Testis (tissue), 5 donors: ENCODE measurements at places on chromosomes 4 and X. TPM values are rescaled to one million over a fixed set of nuclear protein-coding genes. Genes with fewer than 3 reads are reported as not detected.

MSX1 gene
- total RNA-seq, result 0.99 TPM

SNCA gene
- 2.0 TPM for total RNA-seq

NKX1-1 gene
- total RNA-seq, result 0.47 TPM

NR0B1 gene
- total RNA-seq, result 81.5 TPM

DNA sequence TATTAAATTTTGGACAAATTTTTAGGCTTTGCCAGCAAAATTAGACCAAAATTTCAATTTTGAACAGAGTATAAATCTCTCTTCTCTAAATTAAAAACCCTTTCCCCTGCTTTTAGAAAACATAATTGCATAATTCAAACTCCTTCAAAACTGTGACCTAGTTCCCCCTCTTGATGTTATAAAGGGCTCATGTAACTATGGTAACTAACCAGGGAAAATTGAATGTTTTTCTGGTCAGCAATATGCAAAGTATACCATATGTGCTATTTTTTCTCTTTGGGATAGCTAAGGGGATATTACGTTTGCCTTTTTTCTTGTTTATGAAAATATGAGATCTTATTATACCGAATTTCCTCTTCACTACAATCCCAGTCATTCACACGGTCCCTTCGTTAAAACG lies 5.1 kb upstream of the ING2 start:
- H3K4me1 ChIP-seq, result no peaks in the 10 kb centered on the region
- no peak overlapping the region for H3K27ac ChIP-seq
- no peak overlapping the region for H3K4me3 ChIP-seq
- no peaks in the 10 kb centered on the region for H3K27me3 ChIP-seq
- H3K36me3 ChIP-seq, result no peaks in the 10 kb centered on the region

- no peaks in the 10 kb centered on the region for H3K4me1 ChIP-seq
- DNase-seq, result no peak
- no peak overlapping the region for H3K27ac ChIP-seq
- H3K27me3 ChIP-seq, result no peaks in the 10 kb centered on the region
- H3K36me3 ChIP-seq, result no peaks in the 10 kb centered on the region
Measured at GRCh38 chrX:42946544-42947194, 168.7 kb upstream of the PPP1R2C start.

- no peak within 1 kb of the TSS for H3K27ac ChIP-seq
- H3K27me3 ChIP-seq, result no peaks in the 10 kb centered on the region
- no peaks in the 10 kb centered on the region for H3K36me3 ChIP-seq
Measured at GRCh38 chrX:66638591-66639500, at the start of gene EDA2R. Gene EDA2R (minus strand): TSS chrX:66639078. CDS start chrX:66616020, 23,058 bp downstream.

DNA sequence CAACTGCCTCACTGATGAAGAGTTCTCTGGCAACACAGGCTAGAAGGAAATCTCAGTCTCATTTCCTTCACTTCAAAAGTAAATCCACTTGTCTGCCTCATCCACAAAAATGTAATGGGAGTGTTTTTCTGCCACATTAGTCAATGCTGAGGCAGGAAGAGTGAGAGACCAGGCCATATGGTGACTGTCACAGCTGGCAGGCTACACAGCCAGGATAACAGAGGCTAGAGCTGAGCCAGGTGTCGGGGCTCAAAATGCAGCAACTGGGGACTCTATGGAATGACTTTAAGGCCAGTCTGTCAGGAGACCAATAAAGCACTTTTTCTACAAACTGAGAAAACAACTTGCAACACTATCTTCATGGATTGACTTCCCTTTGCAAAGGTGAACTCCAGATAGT lies 204.2 kb downstream of the GPC3 start:
- H3K4me3 ChIP-seq, result no peak overlapping the region
- H3K27ac ChIP-seq, result no peak overlapping the region
- no peaks in the 10 kb centered on the region for H3K36me3 ChIP-seq
- H3K27me3 ChIP-seq, result no peaks in the 10 kb centered on the region

GRCh38 chrX:46340696-46341095 lies 204.5 kb downstream of the ZNF674 start:
- H3K27ac ChIP-seq, result no peak overlapping the region
- H3K27me3 ChIP-seq, result no peaks in the 10 kb centered on the region
- H3K4me1 ChIP-seq, result no peaks in the 10 kb centered on the region

DNA sequence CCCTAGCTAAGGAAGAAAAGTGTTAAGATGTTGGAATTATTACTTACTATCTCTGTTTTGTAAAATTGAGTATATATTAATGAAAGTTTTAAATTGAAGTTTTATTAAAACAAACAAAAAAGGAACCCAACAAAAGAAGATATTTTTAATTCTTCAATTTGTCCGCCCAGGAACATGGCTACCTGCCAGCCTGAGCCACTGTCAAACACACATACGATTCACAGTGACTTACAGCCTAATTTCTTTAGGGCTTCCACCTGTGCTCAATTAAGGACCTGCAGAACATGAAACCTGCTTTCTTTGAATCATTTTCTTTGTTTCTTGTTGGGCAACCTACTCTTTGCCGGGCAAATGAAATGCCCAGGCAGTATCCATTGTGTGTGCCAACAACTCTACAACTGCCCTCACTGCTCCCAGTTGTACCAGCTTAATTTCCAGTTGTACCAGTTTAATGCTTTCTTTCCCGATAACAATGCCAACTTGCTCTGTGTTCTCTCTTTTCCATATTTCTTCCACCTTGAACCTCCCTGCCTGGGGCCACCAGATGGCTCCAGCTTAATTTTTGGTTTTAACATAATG lies 181.7 kb downstream of the GBA3 start:
- no peaks in the 10 kb centered on the region for H3K27me3 ChIP-seq
- H3K4me3 ChIP-seq, result no peak overlapping the region
- no peak for DNase-seq
- no peaks in the 10 kb centered on the region for H3K4me1 ChIP-seq
- H3K36me3 ChIP-seq, result no peaks in the 10 kb centered on the region

DNA sequence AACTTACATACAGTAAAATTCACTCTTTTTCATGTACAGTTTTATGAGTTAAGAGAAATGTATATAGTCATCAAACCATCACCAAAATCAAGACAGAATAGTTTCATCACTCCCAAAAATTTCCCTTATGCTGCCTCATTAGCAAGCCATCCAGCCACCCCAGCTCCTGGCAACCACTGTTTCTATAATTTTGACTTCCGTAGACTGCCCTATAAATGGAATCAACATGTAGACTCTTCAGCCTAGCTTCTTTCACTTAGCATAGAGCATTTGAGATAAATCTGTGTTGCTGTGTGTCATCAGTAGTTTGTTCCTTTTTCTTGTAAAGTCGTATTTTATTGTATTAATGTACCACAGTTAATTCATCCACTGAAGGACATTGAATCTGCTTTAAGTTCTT lies 23.2 kb downstream of the HDX start:
- no peak overlapping the region for H3K27ac ChIP-seq
- H3K27me3 ChIP-seq, result no peaks in the 10 kb centered on the region
- DNase-seq, result no peak
- no peak overlapping the region for H3K4me3 ChIP-seq
- H3K36me3 ChIP-seq, result no peaks in the 10 kb centered on the region

GRCh38 chr4:137420901-137421396 lies 111.3 kb downstream of the PCDH18 start:
- no peaks in the 10 kb centered on the region for H3K27me3 ChIP-seq
- H3K4me3 ChIP-seq, result peak overlapping the region; percentile 50
- H3K4me1 ChIP-seq, result no peaks in the 10 kb centered on the region
- no peak for DNase-seq

GRCh38 chrX:11437642-11438379 lies 144.6 kb downstream of the AMELX start:
- no peaks in the 10 kb centered on the region for H3K27me3 ChIP-seq
- DNase-seq, result no peak
- no peaks in the 10 kb centered on the region for H3K36me3 ChIP-seq
- peak overlapping the region; percentile 45 for H3K27ac ChIP-seq
- no peaks in the 10 kb centered on the region for H3K4me1 ChIP-seq
- no peak overlapping the region for H3K4me3 ChIP-seq

DNA sequence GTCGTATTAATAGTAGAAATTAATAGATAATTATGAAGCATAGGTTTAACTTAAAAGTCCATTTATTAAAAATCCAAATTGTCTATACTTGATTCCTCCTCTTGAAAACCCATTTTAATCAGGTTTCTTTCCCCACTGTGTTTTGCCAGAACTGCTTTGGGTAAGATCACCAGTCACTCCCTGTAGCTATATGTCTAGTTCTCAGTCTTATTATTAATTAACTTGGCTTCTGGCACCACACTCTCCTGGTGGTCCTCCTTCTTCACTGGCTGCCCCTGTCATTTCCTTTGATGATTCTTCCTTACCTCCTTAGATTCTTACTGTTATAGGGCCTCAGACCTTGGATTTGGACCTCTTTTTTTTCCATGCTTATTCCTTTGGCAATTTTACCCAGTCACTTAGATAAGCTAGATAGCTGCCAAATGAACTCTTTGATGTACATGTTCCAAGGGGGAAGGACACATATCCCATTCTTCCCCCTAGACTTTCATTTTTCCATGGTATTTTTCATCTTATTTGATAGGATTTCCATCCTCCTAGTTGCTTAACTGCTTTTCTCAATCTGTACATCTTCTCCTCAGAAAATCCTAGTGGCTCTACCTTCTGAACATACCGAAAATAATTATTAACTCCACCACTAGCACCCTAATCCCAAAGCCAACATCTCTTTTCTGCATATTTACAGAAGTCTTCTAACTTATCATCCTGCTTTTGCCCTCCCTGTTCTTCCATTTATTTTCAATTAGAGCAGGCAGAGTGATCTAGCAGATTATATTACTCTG lies 24.5 kb downstream of the GIMD1 start:
- H3K4me1 ChIP-seq, result no peaks in the 10 kb centered on the region
- no peak overlapping the region for H3K4me3 ChIP-seq
- H3K36me3 ChIP-seq, result no peaks in the 10 kb centered on the region
- no peak for DNase-seq

DNA sequence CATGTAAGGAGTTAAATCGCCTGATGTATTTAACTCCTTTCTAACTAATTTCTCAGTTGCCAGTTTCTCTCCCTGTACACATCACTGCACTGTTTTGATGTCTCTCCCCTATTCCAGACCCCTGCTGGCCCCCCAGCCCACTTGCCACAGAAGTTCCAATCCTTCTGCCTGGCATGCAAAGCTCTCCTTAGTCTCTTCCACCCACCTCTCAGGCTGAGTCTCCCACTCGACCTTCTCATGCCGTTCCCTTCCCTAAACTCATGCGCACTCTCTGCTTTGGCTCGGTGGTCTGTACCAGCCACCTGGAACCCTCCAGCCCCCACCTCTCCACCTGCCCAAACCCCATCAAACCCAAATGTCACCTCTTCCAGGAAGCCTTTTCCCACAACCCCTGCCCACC lies 56.9 kb downstream of the APLN start:
- no peak for DNase-seq
- H3K4me1 ChIP-seq, result no peaks in the 10 kb centered on the region
- H3K27me3 ChIP-seq, result no peaks in the 10 kb centered on the region
- H3K4me3 ChIP-seq, result no peak overlapping the region

DNA sequence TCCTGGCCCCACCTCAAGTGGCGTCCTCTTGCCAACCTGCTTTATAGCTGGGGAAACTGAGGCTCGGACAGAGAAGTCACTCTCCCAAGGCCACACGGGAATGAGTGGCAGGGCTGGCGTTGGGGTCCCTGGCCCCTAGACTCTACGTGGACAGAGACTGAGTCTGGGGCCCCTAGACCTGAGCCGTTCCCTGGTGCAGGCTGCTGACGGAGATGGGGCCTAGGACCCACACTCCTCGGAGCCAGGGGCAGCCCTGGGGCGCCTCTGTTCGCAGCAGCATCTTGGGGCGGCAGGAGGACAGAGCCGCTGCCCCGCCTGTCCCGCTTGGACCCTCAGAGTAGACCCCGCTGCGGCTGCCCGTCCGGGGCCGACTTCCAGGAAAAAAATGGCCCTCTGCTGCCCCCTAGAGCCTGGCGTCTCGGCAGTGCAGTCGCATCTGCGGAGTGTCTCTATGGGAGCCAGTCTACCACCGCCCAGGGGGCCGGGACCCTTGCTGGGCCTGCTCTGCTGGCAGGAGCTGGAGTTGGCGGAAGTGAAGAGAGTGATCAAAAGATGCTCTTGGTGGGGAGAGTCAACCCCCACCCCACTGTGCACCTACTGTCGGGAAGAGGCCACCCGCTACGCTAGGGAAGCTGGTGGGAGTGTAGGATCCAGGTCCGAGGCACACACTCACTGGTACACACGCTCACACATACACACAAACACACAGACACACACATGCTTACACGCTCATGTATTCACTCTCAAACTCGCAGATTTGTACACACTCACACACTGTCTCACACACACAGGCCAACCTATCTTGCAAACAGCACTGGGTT lies 220.1 kb downstream of the AFAP1 start:
- peak; percentile 81 for DNase-seq
- no peaks in the 10 kb centered on the region for H3K27me3 ChIP-seq
- no peaks in the 10 kb centered on the region for H3K4me1 ChIP-seq
- no peak overlapping the region for H3K4me3 ChIP-seq
- no peak overlapping the region for H3K27ac ChIP-seq

DNA sequence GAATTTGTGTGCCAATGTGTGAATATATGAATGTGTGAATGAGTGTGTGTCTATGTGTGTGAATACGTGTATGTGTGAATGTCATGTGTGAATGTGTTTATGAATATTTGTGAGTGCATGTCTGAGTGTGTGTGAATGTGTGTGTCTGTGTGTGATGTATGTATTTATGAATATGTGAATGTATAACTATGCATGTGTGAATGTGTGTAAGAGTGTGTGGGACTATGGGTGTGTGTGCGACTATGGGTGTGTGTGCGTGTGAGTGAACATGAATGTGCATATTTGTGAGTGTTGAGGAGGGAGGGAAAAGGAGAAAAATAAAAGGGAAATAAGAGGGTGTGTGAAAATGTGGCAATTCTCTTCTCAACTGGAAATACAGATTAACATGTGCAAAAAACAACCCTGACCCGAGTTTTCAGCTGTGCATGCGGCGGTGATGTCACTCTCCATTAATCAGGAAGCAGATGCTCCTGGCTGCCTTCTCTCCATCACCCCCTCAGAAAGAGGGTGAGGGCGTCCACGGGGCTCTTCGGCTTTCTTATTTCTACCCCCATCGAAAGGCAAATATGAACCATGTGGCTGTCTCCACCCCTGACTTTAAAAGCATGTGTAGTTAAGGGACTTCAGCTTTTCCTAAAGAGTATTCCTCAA lies 219.8 kb downstream of the MAML3 start:
- H3K27ac ChIP-seq, result no peak overlapping the region
- no peaks in the 10 kb centered on the region for H3K36me3 ChIP-seq
- no peak for DNase-seq
- H3K4me3 ChIP-seq, result no peak overlapping the region
- no peaks in the 10 kb centered on the region for H3K27me3 ChIP-seq

GRCh38 chr4:8534611-8535010 lies 45.6 kb upstream of the GPR78 start:
- H3K36me3 ChIP-seq, result no peaks in the 10 kb centered on the region
- peaks cover 7% of the 10 kb centered on the region for H3K4me1 ChIP-seq
- H3K4me3 ChIP-seq, result no peak overlapping the region
- DNase-seq, result no peak
